ENCODE measurements at places on chromosomes 6 and 20.

DNA sequence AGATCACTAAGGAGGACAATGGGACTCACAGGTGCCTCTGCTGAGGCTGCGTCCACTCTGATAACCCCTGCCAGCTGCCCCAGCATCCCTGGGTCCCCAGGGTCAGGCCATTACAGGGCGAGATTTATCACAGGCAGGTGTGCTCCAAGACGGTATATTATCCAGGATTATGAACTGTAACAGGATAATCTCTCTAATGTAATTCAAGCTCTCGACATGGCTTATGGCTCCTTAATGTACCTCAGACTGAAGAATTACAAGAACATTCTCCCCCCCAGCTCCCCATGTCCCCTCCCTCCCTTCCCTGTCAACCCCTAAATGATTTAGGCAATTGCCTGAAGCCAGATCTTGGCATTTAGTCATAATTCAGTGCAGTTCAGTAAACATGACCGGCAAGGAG, 86.8 kb downstream of the NCR2 start:
- no peak for ATAC-seq

DNA sequence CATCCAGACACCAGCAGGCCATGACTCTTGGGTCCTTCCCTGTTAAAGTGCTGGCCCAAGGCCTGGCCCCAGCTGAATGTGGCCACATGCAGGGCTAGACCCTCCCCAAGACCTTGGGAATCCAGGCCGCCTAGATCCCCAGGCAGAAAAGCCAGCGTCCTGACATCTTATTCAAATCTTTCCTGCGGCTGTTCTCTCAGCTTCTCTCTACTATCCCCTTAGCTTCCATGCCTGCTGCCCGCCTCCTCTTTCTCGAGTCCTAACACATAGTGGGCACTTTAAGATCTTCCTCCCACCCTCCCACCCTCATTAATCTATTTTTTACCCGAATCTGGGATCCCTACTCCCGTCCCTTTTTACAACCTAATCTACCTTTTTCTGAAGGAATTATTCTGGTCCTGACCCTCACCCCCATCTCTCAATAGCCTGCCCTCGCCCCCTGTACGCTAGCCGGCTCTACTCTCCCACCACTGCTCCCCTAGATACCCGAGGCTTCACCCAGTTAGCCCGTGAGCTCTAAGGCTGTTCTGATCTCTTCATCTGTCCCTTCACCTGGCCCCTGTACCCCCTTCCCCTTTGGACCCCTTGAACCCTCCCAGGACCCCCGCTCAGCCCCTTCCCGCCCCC, at the start of gene CCHCR1:
CCHCR1 (minus strand) TSS at position 290 of the 627 bp plus-strand sequence; CDS start at position 88, 202 bp downstream.
- ATAC-seq, result peak; percentile 52

DNA sequence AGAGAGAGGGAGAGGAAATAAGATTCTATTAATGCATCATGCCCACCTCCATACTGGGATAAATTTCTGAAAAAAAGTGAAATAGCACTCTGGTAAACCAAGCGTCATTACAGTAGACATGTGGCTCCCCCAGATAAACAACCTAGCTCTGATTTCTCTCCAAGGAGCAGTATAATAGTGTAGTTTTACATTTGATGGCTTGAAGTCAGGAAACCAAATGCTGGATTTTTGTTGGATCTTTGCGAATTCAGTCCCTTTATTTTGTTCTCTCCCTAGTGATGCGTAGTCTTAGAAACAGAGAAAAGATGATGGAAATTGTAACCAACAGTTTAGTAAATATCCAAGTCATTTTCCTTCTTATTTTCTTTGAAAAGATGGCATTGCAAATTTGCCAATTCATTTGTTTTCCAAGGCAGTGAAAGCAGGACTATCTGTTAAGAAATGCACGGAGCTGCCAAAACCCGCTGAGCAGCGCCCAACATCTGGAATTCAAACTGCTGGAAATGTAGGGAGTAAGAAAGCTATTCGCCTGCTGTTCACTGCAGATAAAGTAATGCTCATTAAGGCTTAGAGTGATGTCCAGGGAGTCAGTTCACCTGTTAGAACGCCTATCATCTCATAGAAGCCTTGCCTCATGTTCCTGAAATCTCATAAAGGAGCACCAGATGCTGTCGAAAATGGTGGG, 85.7 kb upstream of the DOK5 start:
- no peak for ATAC-seq

DNA sequence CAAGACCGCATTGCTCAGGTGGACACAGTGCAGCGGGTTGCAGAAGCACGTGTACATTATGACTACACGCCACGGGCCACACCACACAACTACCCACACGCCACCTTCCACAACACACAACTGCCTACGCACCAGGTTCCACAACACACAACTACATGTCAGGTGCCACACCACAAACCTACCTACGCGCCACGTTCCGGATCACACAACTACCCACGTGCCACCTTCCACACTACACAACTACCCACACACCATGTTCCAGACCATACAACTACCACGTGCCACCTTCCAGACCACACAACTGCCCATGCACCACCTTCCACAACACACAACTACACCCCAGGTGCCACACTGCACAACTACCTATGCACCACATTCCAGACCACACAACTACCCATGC, 20.5 kb downstream of the THBS2 start:
- ATAC-seq, result no peak

DNA sequence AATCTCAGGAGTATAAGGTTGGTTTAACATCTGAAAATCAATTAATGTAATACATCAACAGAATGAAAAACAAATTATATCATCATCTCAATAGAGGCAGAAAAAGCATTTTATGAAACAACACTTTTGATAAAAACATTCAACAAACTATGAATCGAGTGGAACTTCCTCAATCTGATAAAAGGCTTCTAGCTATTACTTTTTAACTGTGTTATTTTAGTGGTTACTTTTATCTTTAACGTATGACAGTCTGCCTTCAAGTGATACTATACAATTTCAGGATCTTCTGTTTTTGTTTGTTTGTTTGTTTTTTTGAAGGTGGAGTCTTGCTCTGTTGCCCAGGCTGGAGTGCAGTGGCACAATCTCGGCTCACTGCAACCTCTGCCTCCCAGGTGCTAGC, 73.7 kb downstream of the ZFAND3 start:
- no peak for ATAC-seq

GRCh38 chr6:79231666-79232065, 2.8 kb downstream of the HMGN3 start:
- ATAC-seq, result no peak

GRCh38 chr6:168400037-168400436, 40.9 kb upstream of the SMOC2 start:
- ATAC-seq, result no peak

DNA sequence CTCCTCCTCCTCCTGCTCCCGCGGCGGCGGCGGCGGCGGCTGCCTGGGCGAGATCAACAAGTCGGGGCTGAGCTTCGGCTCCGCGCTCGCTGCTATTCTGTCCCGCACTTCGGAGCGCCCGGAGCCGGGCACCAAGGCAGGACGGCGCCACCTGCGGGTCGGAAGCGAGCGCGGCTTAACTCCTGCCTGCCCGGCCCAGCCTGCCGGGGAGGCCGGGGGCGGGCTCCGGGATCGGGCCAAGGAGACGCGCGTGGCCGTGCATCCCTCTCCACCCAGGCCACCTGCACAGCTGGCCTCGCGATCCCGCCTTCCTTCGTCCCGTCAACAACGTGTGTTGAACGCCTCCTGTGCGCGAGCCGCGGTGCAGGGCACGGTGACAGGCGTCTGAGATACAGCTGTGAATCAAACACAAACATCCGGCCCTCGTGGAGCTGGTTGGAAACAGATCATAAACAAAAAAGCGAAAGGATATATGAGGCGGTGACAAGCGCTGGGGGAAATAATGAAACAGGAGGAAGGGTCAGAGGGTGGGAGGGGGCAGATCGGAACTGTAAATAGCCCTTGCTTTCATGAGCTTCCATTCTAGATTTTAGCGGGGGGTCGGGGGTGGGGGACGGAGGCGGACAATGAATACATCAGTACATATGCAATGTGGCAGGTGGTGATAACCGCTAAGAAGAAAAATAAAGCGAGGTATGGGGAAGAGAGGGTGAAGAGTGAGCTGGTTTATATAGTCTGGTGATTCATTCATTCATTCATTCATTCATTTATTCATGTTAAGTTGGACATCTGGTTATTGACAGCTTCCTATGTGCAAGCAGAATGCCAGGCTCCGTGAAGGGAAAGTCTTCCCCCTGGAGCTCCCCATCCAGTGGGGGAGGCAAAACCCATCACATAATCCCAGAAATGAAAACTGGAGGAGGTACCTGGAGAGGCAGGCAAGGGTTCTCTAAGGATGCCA, 2.0 kb upstream of the KCNB1 start:
- ATAC-seq, result peak; percentile 99
